Dermis microvascular lymphatic vessel endothelial cell (primary cell): ENCODE measurements at places on chromosomes 5 and 9. TPM values are rescaled to one million over a fixed set of nuclear protein-coding genes. Genes with fewer than 3 reads are reported as not detected.

PRRX2 gene
- total RNA-seq: 0.13 and 1.2 TPM in 2 replicates

MEGF10 gene
- total RNA-seq: 0.90 and 3.4 TPM in 2 replicates

CCDC152 gene
- total RNA-seq: 0.13 and 0.26 TPM in 2 replicates

ACO1 gene
- 22.9 and 41.8 TPM in 2 replicates for total RNA-seq

MAMDC2 gene
- total RNA-seq: 0.89 and 3.1 TPM in 2 replicates

SAPCD2 gene
- total RNA-seq: 5.1 and 10.3 TPM in 2 replicates

PPP2R2B gene
- not detected in 2 replicates for total RNA-seq

PSD2 gene
- under 0.01 TPM in 1 of 2 replicates, not detected in the other for total RNA-seq

PKD2L2 gene
- total RNA-seq: not detected in 2 replicates

ANKRD31 gene
- under 0.01 TPM in 1 of 2 replicates, not detected in the other for total RNA-seq

ZNF883 gene
- 0.13 and 0.38 TPM in 2 replicates for total RNA-seq

SNX30 gene
- total RNA-seq: 5.9 and 9.7 TPM in 2 replicates

SPATA31E1 gene
- total RNA-seq: not detected in 2 replicates

RANBP17 gene
- 4.4 and 4.5 TPM in 2 replicates for total RNA-seq

FCN2 gene
- not detected in 2 replicates for total RNA-seq

TIMD4 gene
- total RNA-seq: not detected in 2 replicates

BTNL3 gene
- total RNA-seq: not detected in 2 replicates

PTPN3 gene
- total RNA-seq: 2.1 and 5.3 TPM in 2 replicates

TBC1D2 gene
- total RNA-seq: 1.4 and 1.8 TPM in 2 replicates

OTP gene
- not detected in 2 replicates for total RNA-seq

OR13F1 gene
- total RNA-seq: not detected in 2 replicates

FBXO38 gene
- total RNA-seq: 37.7 and 40.8 TPM in 2 replicates

TNC gene
- total RNA-seq: 1.0 and 4.5 TPM in 2 replicates

NIM1K gene
- 0.13 TPM in 1 of 2 replicates, not detected in the other for total RNA-seq

C5orf46 gene
- not detected in 2 replicates for total RNA-seq

NMUR2 gene
- total RNA-seq: not detected in 2 replicates

TEK gene
- 147 and 167 TPM in 2 replicates for total RNA-seq

GDA gene
- not detected in 2 replicates for total RNA-seq

PCDHGB5 gene
- total RNA-seq: 6.4 and 9.7 TPM in 2 replicates

LRRC26 gene
- 0.13 TPM in 1 of 2 replicates, not detected in the other for total RNA-seq

GABRA6 gene
- not detected in 2 replicates for total RNA-seq

CDHR2 gene
- under 0.01 and 0.25 TPM in 2 replicates for total RNA-seq

TUT7 gene
- 16.0 and 22.5 TPM in 2 replicates for total RNA-seq

AMBP gene
- not detected in 2 replicates for total RNA-seq

FGF10 gene
- not detected in 2 replicates for total RNA-seq

SURF1 gene
- total RNA-seq: 19.7 and 21.6 TPM in 2 replicates

ZNF462 gene
- total RNA-seq: 4.6 and 4.9 TPM in 2 replicates

HTR4 gene
- not detected in 2 replicates for total RNA-seq

CNTNAP3B gene
- total RNA-seq: 34.4 and 143 TPM in 2 replicates

SHC3 gene
- total RNA-seq: 0.13 and 0.25 TPM in 2 replicates

TRAPPC13 gene
- total RNA-seq: 21.1 and 23.9 TPM in 2 replicates

SCGB3A2 gene
- total RNA-seq: not detected in 2 replicates

SPATA31C1 gene
- not detected in 2 replicates for total RNA-seq

FAM153A gene
- total RNA-seq: not detected in 2 replicates

NUTM2G gene
- total RNA-seq: not detected in 2 replicates

LCN10 gene
- total RNA-seq: 0.13 TPM in 1 of 2 replicates, not detected in the other

VLDLR gene
- total RNA-seq: 5.5 and 7.2 TPM in 2 replicates

PCDHB7 gene
- total RNA-seq: 0.26 and 1.4 TPM in 2 replicates

ZFP37 gene
- 0.77 and 1.4 TPM in 2 replicates for total RNA-seq

ZNF454 gene
- 0.26 and 0.63 TPM in 2 replicates for total RNA-seq

GABRA1 gene
- total RNA-seq: not detected in 2 replicates

PHPT1 gene
- 207 and 242 TPM in 2 replicates for total RNA-seq

TAF11L10 gene
- not detected in 2 replicates for total RNA-seq

CCDC180 gene
- total RNA-seq: 0.51 and 1.1 TPM in 2 replicates
